ENCODE measurements at places on chromosomes 16 and 17. TPM values are rescaled to one million over a fixed set of nuclear protein-coding genes. Genes with fewer than 3 reads are reported as not detected.

DNA sequence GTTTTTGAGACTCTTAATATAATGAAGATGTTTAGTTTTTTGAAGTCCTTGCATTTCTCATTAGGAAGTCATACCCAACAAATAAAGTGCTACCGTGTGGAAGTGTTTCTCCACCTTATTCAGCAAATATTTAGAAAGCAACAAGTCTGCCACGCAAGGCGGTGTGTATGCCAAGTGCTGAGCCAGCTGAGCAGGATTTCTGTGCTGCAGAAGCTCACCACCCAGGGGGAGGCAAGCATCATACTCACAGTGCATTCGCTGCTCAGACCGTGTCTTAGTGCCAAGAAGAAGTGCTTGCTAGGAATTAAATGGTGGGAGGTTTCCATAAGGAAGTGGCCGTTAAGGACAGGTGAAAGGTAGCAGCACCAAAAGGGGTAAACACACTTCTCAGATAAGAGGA lies 111.2 kb downstream of the ARHGAP44 start:
- no peak for DNase-seq

GRCh38 chr16:56670620-56670934 lies 963 bp downstream of the MT1H start:
- no peak for DNase-seq

- no peak for DNase-seq
These were observed 4.1 kb downstream of the SYNGR2 start for GRCh38 chr17:78172249-78173051.

GRCh38 chr17:3723556-3724377 lies at the start of gene HASPIN:
HASPIN (plus strand) TSS chr17:3723903; CDS start chr17:3723936, 33 bp downstream.
- peak; percentile 95 for DNase-seq

ADAP2 gene
- 1.0 TPM for total RNA-seq
